ENCODE measurements at places on chromosomes 12 and 14. TPM values are rescaled to one million over a fixed set of nuclear protein-coding genes. Genes with fewer than 3 reads are reported as not detected.

RABGGTA gene
- 25.9 TPM for total RNA-seq

SMCO3 gene
- total RNA-seq: 2.0 TPM

RNASE7 gene
- not detected for total RNA-seq

IGFBP6 gene
- 379 TPM for total RNA-seq

SLC17A8 gene
- not detected for total RNA-seq

MDM2 gene
- 61.0 TPM for total RNA-seq

AMN1 gene
- total RNA-seq: 10.7 TPM

CD27 gene
- not detected for total RNA-seq

PDZRN4 gene
- total RNA-seq: not detected

LYZ gene
- not detected for total RNA-seq

LBHD2 gene
- not detected for total RNA-seq

CCDC197 gene
- not detected for total RNA-seq

LHX5 gene
- not detected for total RNA-seq

ADAM20 gene
- not detected for total RNA-seq

GNPNAT1 gene
- 20.2 TPM for total RNA-seq

HOMEZ gene
- total RNA-seq: 10.5 TPM

JDP2 gene
- total RNA-seq: 122 TPM

SERPINA1 gene
- total RNA-seq: not detected

TAS2R42 gene
- total RNA-seq: not detected

SLC38A2 gene
- total RNA-seq: 799 TPM

PGF gene
- 43.1 TPM for total RNA-seq

TMEM120B gene
- 7.8 TPM for total RNA-seq

KLRG1 gene
- 0.32 TPM for total RNA-seq

CCDC175 gene
- not detected for total RNA-seq

ADGRD1 gene
- total RNA-seq: 5.1 TPM

LIN7A gene
- total RNA-seq: 12.1 TPM

ANKS1B gene
- total RNA-seq: 2.9 TPM

KIF26A gene
- total RNA-seq: 0.32 TPM

WNT1 gene
- not detected for total RNA-seq
